Left lung (tissue), 14 donors: ENCODE measurements at places on chromosomes 16 and 17.

DNA sequence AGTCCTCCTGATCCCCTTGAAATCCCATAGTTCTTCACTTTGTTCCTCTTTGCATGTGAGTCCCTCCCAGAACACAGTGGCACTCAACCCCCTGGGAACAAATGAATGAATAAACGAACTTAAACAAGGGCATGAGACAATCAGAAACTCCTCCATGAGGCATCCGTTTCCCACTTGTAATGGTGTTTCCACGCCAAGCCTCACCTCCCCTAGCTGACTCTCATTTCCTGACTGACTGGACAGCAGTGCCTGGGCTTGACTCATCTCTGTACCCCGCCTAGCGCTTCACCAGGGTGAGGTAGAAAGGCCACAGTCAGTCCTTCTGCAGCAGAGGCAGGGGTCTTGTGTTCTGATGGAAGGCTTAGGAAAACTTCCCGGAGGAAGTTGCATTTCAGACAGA, 14.2 kb downstream of the KIF1C start:
- DNase-seq, result no peak

DNA sequence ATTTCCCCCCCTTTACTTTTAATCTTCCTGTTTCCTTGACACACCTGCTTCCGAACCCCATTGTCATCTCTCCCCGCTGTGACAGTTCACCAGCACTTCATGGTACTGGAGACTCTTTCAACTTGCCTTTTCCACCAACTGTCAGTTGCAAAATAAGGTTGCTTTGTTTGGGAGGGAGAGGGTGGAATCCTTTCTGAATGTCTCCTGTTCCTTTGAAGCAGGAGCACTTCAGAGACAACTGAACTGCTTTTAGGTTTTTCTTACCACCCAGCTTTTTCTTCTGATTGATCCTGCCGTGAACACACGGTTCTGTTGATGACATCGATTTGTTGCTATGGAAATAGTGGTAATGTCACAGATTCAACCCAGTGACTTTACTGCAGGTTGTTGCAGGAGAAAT, 42.0 kb downstream of the RPA1 start:
- DNase-seq, result no peak

GRCh38 chr17:83100853-83101391, 21.5 kb downstream of the METRNL start:
- no peak for DNase-seq

GRCh38 chr16:71666928-71667707, 41.1 kb downstream of the MARVELD3 start:
- DNase-seq, result no peak

DNA sequence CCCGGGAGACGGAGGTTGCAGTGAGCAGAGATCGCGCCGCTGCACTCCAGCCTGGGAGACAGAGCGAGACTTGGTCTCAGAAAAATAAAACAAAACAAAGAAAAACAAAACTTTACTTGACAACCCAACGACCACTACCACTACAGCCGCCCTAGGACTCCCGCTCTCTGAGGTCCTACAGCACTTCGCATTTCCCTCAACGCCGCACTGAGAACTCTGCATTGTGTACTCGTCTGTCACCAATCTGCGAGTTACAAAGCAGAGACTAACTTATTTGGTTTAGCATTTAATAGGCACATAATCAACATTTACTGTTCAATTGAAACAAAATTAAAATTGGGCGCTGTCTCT, 479 bp upstream of the ZNF207 start:
- DNase-seq, result no peak

DNA sequence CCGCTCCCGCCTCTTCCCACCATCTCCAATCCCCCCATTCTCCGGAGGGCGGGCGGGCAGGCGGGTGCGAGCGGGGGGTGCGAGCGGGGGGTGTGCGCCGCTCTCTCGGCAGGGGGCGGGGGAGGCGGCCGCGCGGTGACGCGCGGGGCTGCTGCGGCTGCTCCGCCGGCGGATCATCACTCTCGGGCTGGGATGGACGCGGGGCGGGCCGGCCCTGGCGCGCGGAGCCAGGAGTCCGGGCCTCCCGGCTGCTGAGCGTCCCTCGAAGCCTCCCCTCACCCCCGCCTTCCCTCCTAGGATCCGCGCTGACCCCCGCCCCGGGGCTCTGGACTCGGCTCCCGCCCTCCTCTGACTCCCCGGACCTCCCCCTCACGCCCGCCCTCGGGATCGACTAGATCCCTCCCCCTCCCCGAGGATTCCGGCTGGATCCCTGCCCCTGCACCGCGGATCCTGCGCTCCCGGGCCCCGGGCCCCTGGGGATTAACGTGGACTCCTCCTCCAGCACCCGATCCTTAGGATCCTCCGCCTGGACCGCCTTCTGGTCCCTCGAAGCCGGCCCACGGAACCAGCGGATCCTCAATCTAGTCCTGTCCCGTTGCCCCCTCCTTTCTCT, 946 bp upstream of the TMEM256 start:
- DNase-seq, result no peak

DNA sequence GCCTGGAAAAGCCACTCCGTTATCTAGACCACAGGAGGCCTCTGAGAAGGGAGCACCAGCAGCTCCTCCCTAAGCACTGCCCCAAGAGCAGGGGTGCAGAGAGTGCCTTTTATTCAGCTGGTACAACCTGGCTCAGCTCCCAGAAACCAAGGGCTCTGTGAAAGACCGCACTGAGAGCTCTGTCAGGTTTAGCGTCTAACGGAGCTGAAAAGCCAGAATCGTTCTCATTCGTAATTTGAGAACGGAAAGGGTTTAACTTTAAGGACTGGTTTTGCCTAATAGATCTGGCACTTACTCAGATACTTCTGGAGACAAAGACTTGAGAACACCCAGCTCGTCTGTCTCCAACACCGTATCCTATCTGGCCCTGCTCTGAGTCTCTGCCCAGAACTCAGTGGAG, 13.5 kb downstream of the MPG start:
- DNase-seq, result no peak

DNA sequence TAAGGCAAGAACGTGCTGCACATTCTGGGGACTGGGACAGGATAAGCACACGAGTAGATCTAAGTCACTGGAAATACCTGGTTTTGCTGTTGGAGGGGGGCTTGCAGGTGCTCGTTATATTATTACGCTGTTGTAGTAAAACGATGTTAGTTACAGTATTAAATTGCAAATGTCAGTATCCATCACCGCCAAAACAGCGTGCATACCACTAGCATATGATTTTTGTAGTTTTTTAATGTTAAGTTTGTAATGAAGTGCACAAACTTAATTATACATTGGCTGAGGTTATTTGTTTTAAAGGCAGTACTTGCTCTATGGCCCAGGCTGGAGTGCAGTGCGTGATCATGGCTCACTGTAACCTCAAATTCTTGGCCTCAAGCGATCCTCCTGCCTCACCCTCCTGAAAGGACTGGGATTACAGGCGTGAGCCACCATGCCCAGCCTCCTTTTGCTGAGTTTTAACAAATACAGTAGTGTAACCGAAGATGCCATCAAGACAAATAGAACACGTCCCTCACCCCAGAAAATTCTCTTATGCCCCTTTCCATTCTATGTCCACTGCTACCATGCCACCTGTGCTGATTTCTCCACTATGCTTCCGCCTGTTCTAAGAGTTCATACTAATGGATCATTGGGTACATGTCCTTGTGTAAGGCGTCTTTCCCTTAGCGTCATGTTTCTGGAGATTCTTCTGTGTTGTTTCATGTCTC, 20.7 kb upstream of the CSNK1D start:
- no peak for DNase-seq

DNA sequence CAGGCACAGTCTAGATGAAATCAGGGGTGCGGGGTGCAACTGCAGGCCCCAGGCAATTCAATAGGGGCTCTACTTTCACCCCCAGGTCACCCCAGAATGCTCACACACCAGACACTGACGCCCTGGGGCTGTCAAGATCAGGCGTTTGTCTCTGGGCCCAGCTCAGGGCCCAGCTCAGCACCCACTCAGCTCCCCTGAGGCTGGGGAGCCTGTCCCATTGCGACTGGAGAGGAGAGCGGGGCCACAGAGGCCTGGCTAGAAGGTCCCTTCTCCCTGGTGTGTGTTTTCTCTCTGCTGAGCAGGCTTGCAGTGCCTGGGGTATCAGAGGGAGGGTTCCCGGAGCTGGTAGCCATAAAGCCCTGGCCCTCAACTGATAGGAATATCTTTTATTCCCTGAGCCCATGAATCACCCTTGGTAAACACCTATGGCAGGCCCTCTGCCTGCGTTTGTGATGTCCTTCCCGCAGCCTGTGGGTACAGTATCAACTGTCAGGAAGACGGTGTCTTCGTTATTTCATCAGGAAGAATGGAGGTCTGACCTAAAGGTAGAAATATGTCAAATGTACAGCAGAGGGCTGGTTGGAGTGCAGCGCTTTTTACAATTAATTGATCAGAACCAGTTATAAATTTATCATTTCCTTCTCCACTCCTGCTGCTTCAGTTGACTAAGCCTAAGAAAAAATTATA, 1.6 kb downstream of the HBA1 start:
- no peak for DNase-seq

DNA sequence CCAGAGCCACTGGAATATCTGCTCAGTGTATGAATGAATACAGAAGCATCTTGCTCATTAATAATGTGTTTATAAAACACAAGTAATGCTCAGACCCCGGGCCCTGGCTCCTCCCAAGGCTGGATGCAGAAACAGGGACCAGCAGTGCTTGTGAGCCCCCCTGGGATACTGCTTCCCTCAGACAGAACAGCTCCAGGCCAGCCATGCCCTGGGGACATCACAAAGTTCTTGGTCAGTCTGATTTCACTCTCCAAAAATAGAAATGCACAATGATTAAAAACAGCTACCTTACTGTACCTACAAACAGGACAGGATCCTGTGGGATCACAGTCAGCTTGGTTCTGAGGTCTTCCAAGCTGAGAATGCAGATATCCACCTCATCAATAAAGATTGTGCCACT, 68.2 kb downstream of the ABCC12 start:
- no peak for DNase-seq

GRCh38 chr17:41301916-41302901, at the start of gene KRTAP29-1:
KRTAP29-1 (minus strand) TSS chr17:41302851; CDS start chr17:41302851, 0 bp downstream.
- no peak for DNase-seq

DNA sequence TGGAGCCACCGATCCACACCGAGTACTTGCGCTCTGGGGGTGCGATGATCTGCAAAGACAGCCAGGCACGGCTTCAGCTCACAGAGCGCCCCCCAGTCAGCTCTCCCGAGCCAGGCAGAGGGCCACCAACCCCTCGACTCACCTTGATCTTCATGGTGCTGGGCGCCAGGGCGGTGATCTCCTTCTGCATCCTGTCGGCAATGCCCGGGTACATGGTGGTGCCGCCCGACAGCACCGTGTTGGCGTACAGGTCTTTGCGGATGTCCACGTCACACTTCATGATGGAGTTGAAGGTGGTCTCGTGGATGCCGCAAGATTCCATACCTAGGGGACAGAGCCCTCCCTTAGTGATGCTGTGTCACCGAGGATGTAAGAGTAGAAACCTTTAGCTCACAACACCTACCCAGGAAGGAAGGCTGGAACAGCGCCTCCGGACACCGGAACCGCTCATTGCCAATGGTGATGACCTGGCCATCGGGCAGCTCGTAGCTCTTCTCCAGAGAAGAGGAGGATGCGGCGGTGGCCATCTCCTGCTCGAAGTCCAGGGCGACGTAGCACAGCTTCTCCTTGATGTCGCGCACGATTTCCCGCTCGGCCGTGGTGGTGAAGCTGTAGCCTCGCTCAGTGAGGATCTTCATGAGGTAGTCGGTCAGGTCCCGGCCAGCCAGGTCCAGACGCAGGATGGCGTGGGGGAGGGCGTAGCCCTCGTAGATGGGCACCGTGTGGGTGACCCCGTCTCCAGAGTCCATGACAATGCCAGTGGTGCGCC, 1.6 kb downstream of the ACTG1 start:
- DNase-seq, result peak; percentile 50

DNA sequence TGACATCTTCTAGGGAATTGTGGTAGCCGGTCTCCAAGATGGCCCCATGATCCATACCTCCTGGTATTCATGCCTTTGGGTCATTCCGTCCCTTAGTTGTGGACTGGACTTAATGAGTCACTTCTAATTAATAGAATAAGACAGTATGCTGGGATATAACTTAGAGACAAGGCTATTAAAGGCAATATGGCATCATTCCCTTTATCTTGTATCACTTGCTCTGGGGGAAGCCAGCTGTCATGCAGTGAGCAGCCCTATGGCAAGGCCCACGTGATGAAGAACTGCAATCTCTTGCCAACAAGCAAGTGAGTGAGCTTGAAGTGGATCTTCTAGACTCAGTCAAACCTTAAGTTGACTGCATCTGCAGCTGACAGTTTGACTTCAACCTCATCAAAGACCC, 97.8 kb upstream of the MED13 start:
- no peak for DNase-seq

GRCh38 chr17:40063187-40063771, 514 bp downstream of the THRA start:
- DNase-seq, result peak; percentile 90

DNA sequence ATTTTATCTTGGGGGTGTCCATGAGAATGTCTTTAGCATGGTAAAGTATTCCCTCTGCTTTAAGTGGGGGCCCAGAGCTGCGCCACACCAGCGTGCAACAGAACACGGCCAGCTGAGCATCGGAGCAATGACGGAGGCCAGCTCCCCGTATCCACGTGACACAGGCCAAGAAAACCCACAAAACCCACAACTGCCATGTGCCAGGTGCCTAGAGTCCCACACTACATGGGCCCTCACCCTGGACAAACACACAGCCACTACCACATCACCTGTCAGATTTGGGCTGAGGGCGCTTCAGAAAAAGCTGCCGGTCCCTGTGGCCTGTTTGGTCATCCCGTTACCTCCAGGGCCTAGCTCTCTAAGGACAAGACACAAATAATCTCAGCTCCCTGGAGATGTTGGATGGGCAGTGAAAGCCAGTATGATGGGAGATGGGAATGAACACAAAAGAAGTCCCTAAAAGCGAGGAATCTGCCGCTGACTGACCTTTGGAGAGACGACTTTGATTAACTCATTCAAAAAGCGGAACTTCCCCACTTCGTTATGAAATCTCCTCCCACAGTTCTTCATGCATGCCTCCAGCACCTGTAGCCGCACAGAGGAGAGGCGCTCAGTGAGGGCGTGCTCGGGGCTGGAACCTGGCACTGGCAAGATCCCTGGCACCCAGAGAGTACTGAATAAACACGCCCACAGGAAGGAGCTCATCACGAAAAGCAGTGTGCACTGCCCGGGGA, 17.1 kb downstream of the GGA3 start:
- DNase-seq, result no peak

GRCh38 chr16:73483076-73483791, 435.3 kb upstream of the ZFHX3 start:
- no peak for DNase-seq

GRCh38 chr17:49820773-49821172, 27.1 kb downstream of the TAC4 start:
- DNase-seq, result no peak

- no peak for DNase-seq
Observed at GRCh38 chr17:75691801-75692626, 24.9 kb downstream of the SAP30BP start.

GRCh38 chr17:55492781-55493341, 18.4 kb downstream of the SMIM36 start:
- DNase-seq, result no peak

GRCh38 chr17:15919466-15919865, 25.5 kb upstream of the ADORA2B start:
- DNase-seq, result no peak

DNA sequence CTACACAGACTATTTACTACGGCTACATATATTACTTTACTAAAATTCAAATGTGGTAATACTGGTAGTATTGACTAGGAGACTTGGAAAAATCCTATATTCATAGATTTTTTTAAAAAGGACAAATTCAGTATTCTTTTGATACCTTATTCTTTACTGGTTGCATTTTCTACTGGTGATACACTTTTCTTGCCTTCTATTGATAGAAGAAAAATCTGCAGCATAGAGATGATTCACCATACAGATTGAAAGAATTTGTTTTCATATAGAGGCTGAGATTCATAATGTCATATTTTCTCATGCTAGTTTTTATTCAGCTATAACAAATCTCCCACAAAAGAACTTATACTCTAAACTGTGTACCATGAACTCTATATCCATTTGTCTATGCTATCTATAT, 195.4 kb upstream of the C17orf78 start:
- no peak for DNase-seq
